ENCODE measurements at places on chromosomes 1 and 21.

- no peak for DNase-seq
These were observed 9.3 kb upstream of the PI4KB start for GRCh38 chr1:151336556-151336955.

- peak; percentile 83 for DNase-seq
These were observed 89.0 kb upstream of the PPM1J start for GRCh38 chr1:112803906-112804762.

DNA sequence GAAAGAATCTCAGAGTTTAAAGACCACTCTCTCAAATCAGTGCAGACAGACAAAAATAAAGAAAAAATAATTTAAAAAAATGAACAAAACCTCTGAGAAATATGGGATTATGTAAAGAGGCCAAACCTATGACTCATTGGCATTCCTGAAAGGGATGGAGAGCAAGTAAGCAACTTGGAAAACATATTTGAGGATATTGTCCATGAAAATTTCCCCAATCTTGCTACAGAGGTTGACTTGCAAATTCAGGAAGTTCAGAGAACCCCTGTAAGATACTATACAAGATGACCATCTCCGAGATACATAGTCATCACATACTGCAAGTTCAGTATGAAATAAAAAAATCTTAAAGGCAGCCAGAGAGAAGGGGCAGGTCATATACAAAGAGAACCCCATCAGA is 43.7 kb upstream of the IVNS1ABP start:
- no peak for DNase-seq

DNA sequence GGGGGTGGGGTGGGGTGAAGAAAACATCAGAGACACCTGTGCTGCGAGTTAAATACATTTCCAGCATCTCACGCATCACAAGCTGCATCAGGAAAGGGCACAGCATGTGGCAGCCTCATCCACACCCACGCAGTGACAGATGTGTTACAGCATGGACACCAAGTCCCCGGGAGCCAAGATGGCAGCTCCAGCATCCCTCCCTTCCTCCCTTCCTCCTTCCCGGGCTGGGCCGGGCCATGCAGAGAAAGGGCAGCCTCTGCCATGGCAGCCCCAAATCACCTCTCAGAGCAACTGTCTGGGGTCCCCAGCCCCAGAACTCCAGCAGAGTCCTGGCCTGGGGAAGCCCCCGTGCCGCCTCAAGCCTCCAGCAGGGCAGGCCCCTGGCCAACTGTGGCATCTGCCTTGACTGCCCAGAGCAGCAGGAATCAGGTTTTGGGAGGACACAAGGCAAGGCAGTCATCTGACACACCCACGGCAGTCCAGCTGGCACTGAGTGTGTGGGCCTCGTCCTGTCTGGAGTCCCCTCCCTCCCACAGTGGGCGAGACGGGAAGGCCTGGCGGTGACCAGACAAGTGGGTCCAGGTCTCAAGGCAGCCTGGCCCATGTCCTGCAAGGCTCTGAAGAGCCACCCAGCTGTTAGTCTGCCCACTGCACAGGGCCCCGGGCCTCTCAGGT is 6.2 kb downstream of the SMIM1 start:
- DNase-seq, result peak; percentile 74

DNA sequence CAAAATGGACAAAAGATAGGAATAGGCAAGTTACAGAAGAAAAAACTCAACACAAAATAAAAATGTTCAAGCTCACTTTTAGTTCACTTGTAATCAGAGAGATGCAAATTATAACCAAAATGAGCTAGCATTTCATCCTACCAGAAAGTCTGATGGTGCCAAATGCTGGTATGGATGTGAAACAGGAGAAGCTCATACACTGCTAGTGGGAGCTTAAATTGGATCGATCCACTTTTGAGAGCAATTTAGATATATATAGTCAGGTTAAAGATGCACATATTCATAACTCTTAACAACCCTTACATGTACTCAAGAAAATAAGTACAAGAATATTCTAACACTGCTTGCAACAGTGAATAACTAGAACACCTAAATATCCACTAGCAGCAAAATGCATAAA is 18.5 kb upstream of the CAMSAP2 start:
- DNase-seq, result no peak

- no peak for DNase-seq
These were observed 99.1 kb downstream of the HLCS start for GRCh38 chr21:36867291-36867905.

DNA sequence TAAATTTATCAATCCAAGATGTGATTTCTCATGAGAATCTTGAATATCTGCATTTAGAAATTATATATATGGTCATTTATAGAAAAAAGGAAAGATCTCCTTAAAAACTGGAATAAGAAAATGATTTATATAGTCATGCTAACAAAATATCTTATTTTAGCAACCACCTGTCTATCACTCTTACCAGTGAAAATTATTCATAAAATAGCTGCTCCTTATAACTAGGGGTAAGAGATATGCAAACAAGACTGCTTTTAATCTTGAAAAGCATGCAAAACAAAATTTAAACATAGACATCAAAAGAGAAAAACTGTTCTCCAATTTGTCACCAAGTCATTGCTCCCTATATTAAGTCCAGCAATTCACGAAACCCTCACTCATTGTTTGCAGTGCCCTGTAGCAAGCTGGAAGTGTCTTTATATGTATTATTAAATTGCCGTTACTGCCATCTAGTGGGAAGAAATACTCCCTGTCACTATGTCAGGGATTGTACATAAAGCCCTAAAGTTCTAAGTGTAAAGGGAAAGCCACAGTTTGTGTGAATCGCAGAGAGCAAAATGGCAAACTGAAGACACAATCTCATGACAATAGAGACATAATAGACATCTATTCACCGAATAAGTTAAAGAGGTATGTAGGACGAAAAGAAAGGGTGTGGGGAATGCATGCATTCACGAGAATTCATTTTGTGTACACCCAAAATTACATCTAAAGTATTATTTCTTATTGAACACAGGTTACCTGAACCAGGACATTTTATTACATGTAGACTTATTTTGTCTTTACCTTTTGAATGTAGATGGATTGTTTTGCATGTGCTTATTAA is 600.5 kb downstream of the USP25 start:
- no peak for DNase-seq

DNA sequence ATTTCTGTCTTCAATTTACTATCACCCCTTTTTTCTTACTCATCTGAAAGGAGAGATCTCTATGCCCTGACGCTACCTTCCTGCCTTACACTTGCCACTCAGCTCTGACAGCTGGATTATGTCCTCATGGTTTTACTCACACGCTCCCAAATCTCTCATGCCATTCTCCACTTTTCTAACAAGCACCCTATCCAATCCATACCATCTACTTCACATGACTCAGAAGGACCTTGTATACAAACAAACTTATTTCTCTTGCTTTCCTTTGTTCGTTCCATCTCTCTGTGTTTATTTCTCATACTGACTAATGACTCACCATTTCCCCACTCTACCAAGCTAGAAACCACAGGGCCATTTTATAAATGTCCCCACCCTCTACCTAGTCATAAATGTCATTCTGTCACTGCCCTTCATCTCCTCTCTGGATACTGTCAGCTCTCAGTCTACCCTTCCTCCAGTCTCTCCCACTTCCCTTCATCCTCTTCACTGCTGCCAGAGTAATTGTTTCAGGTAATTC is 87.3 kb downstream of the USP24 start:
- no peak for DNase-seq

GRCh38 chr1:221392453-221392852 is 349.4 kb downstream of the DUSP10 start:
- DNase-seq, result peak; percentile 64

- no peak for DNase-seq
These were observed 282.0 kb downstream of the PBX1 start for GRCh38 chr1:164840936-164841335.

DNA sequence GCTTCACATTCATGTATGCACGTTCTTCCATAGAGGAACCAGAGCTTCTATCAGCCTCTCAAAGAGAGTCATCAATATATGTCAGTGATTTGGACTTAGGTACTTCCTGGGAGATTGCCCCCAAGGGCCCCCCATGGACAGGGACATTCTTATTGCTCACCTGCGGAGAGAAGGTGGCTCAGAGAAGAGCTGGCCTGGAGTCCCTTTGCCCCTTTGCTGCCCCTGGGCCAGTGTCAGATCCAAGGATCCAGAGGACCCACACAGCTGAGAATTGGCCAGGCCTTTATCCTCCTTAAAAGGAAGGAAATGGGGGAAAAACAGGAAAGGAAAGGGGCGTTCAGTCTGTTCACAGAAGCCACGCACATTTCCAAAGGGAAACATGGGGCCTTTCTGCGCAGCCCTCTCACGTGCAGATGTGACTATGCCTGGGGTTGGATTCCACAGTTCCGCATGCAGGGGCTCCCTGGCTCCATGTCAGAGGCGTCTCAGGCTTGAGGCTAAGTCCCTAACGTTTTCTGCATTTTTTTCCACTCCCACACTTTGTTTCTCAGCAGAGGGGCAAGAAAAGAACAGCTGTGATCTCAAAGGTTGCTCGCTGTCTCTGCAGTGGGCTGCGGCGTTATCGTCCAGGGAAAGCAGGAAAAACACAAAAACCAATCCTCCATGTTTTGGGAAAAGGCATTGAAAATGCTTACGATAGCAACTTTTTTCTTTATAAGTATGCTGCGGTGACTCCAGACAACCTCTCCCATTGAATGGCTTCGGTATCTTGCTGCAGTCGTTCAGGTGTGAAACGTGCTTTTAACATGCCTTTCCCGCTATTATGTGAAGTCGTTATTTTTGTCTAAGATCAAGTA is 5.9 kb downstream of the C1orf226 start:
- DNase-seq, result no peak

- DNase-seq, result no peak
These were observed 89.5 kb upstream of the CD53 start for GRCh38 chr1:110783292-110783918.

DNA sequence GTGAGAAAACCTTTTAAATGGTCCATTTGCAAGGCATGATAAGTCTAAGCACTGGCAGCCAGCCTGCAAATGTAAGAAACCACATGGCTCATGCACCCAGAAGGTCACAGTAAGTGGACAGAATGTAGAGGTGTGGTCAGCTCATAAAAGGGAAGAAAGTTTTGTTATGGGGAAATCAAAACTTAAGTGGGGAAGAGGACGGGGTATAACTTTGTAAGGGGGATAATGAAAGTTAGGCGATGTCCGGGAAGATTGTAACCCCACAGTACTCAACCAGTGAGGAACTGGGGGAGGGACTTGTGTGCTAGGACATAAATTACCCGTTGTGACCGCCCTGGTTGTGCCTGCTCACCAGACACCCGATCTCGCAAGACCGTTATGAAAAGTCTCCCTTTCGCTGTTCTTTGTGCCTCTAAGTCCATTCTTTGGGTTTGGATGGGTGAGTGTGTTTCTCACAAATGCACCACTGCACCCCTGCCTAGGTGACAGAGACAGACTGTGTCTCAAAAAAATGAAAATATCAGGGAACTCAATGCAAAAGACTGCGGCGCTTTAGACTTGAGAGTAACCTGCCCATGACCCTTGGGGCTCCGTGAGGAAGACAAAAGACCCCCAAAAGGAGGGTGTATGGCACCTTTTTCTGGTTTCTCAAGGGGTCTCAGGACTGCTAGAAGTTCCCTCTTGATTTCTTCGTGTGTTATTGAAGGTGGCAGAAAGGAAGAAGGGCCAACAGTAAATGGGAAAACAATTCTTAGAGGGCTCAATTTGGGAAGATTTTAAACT is 28.6 kb upstream of the ZNF496 start:
- peak; percentile 41 for DNase-seq

- DNase-seq, result no peak
These were observed 8.7 kb downstream of the OR2W3 start for GRCh38 chr1:247904122-247904521.

- DNase-seq, result peak; percentile 19
These were observed 32.1 kb downstream of the HSD17B7 start for GRCh38 chr1:162822391-162823200.

- DNase-seq, result no peak
These were observed 38.8 kb downstream of the PLXNA2 start for GRCh38 chr1:208205216-208206013.

- DNase-seq, result no peak
These were observed 24.4 kb upstream of the DEPDC1 start for GRCh38 chr1:68521286-68521685.

DNA sequence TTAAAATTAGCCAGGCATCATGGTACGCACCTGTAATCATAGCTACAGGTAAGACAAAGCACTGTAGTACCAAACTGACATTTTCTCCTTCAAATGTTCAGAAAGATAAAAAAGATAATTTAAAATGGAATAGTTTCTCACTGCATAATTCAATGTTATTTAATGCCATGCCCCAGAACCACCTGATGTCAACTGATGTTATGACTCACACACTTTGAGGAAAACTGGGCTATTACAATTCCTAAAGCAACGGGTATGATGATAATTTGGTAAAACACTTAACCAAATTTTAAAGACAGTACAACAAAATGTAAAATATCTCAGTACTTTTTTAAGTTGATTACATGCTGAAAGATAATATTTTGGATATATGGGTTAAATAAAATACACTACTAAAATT is 22.9 kb upstream of the PLEKHO1 start:
- no peak for DNase-seq

- DNase-seq, result no peak
These were observed 34.2 kb downstream of the LMO4 start for GRCh38 chr1:87362834-87363426.

GRCh38 chr1:25867210-25867991 is 8.1 kb downstream of the PAQR7 start:
- no peak for DNase-seq

- no peak for DNase-seq
These were observed 59.3 kb upstream of the PTGS2 start for GRCh38 chr1:186739515-186739914.

GRCh38 chr21:28485301-28486022 is 507.2 kb downstream of the LTN1 start:
- DNase-seq, result no peak

- DNase-seq, result no peak
These were observed 5.0 kb upstream of the KCNC4 start for GRCh38 chr1:110205156-110205555.

DNA sequence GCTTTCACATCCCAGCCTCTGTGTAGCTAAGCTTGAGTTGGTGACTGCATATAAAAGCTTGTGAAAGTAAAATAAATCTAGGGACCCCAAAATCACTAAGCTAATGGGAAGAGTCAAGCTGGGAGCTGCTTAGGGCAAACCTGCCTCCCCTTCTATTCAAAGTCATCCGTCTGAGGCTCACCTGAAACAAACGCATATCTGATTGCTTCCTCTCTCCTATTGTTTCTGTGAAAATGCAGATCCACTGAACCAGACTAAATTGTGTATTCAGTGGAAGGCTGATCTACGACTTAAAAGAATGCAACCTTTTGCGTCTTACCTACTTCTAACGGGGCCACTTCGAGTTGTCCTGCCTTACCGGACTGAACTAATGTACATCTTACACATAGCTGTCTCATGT is 70.3 kb downstream of the LTN1 start:
- DNase-seq, result no peak

- no peak for DNase-seq
These were observed 11.9 kb upstream of the TAL1 start for GRCh38 chr1:47243910-47244309.

DNA sequence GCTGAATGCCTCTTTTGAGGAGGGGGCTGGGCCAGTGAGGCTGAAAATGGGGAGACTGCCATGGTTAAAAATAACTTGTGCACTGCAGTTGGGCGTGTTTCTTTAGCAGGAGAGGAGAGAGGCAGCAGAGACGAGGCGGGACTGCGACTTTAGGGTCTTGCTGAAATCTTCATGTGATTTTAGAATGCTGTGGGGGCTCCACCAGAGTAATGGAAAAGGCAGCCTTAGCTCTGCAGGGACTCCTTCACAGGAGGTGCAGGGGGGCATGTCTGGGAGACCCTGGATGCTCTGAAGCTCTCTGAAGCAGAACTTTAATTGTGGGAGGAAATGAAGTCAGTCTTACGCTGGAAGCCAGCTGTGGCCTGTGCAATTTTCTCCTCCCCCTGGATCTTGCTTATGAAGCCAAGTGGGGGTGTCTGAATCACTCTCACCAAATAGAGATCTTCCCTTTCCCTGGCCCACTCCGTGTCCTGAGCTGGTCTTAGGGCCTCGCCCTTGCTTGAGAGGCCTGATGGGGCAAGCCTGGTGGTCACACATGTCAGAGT is 60.8 kb downstream of the NDUFS5 start:
- peak; percentile 58 for DNase-seq

Measured in right cardiac atrium (tissue), 5 donors.